ENCODE measurements at places on chromosomes 7 and 10.

DNA sequence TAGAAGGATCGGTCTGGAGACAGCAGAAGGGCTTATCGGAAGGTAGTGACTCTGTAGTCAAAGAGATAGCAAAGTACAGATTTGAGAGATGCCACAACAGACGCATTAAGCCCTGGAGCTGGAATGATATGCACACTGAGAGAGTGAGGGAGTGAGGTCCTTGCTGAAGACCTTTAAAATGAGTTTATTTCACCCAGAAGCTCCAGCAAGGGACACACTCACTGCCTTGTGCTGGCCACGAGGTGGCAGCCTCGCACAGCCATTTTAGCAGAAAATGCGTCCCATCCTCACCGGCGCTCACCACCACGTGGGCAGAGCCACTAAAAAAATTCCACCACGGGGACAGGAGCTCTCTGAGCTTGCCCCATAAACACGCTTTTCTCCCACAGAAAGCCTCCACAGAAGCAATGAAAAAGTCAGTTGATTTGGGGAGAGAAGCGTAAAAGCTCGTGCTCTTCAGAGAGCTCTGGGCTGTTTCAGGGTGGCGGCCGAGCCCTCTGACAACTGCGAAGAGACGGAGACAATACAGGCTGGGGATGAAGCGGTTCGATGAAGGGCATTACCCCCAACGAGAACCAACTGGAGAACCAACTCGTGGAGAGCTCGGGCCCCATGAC is 163.0 kb upstream of the KLF14 start:
- peak overlapping the region; percentile 95 for H3K27ac ChIP-seq
- peaks cover 29% of the 10 kb centered on the region for H3K4me1 ChIP-seq
- H3K4me3 ChIP-seq: no peak overlapping the region
- DNase-seq: peak; percentile 85

GRCh38 chr10:133379152-133379800 is at the start of gene PAOX:
Gene PAOX (plus strand): TSS chr10:133379262. CDS start chr10:133379317, 55 bp downstream.
- peak within 1 kb of the TSS; percentile 88 for H3K27ac ChIP-seq
- no peaks in the 10 kb centered on the region for H3K27me3 ChIP-seq
- peak; percentile 72 for DNase-seq
- no peaks in the 10 kb centered on the region for H3K36me3 ChIP-seq

DNA sequence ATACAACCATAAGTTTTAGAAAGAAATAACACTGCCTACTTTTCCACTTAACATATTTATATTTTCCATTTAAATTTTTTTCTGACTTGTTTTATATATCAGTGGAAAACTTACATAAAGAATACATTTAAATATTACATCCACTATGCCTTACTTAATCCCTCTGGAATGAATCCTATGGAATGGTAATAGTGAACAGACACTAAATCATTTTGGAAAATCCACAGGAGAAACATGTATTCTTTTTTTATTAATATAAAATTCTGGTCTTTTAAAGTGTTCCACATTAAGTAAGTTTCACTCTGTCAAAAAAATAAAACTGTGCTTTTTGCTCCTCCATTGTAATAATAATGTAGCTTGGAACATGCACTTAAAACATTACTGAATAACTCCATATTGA is 236.8 kb upstream of the LRRN3 start:
- H3K27me3 ChIP-seq: no peaks in the 10 kb centered on the region
- no peak overlapping the region for H3K4me3 ChIP-seq
- no peaks in the 10 kb centered on the region for H3K4me1 ChIP-seq
- no peak for DNase-seq
- H3K36me3 ChIP-seq: no peaks in the 10 kb centered on the region
- no peak overlapping the region for H3K27ac ChIP-seq

GRCh38 chr7:2156756-2157472 is 75.8 kb downstream of the MAD1L1 start:
- H3K36me3 ChIP-seq: no peaks in the 10 kb centered on the region
- no peaks in the 10 kb centered on the region for H3K4me1 ChIP-seq
- H3K27ac ChIP-seq: no peak overlapping the region
- DNase-seq: no peak
- no peak overlapping the region for H3K4me3 ChIP-seq
- no peaks in the 10 kb centered on the region for H3K27me3 ChIP-seq

GRCh38 chr10:12617191-12618175 is 268.1 kb downstream of the CAMK1D start:
- H3K4me1 ChIP-seq: no peaks in the 10 kb centered on the region
- no peaks in the 10 kb centered on the region for H3K27me3 ChIP-seq
- no peaks in the 10 kb centered on the region for H3K36me3 ChIP-seq
- no peak overlapping the region for H3K27ac ChIP-seq

GRCh38 chr7:43211286-43211685 is 98.8 kb downstream of the HECW1 start:
- no peaks in the 10 kb centered on the region for H3K27me3 ChIP-seq
- no peaks in the 10 kb centered on the region for H3K36me3 ChIP-seq
- H3K27ac ChIP-seq: no peak overlapping the region
- H3K4me3 ChIP-seq: no peak overlapping the region
- no peak for DNase-seq

DNA sequence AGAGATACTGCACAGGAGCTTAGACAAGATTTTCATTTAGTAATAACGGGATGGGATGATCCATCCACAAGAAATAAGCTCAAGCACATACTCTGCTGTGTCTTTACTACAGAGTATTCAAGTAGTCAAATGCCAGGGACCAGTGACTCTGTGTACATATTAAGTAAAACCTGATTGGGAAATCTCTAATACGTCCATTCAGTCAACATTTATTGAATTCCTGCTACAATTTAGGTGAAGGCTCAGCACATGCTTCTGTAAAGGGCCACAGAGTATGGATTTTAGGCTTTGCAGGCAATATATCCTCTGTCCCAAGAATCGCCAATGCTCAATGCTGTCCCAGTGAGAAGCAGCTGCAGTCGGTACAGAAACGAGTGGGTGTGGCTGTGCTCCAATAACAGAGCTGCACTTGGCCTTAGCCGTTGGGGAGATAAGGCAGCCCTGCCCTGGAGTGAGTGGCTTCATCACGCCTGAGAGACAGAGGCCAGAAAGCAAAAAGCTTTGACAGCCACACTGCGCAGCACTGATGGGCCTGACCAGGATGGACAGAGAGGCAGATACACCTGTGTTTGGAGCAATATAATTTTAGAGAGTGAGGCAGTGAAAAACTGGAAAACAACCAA is 186.8 kb downstream of the PARD3 start:
- peak; percentile 84 for DNase-seq
- peaks cover 6% of the 10 kb centered on the region for H3K4me1 ChIP-seq
- no peak overlapping the region for H3K4me3 ChIP-seq
- no peak overlapping the region for H3K27ac ChIP-seq
- H3K36me3 ChIP-seq: no peaks in the 10 kb centered on the region

DNA sequence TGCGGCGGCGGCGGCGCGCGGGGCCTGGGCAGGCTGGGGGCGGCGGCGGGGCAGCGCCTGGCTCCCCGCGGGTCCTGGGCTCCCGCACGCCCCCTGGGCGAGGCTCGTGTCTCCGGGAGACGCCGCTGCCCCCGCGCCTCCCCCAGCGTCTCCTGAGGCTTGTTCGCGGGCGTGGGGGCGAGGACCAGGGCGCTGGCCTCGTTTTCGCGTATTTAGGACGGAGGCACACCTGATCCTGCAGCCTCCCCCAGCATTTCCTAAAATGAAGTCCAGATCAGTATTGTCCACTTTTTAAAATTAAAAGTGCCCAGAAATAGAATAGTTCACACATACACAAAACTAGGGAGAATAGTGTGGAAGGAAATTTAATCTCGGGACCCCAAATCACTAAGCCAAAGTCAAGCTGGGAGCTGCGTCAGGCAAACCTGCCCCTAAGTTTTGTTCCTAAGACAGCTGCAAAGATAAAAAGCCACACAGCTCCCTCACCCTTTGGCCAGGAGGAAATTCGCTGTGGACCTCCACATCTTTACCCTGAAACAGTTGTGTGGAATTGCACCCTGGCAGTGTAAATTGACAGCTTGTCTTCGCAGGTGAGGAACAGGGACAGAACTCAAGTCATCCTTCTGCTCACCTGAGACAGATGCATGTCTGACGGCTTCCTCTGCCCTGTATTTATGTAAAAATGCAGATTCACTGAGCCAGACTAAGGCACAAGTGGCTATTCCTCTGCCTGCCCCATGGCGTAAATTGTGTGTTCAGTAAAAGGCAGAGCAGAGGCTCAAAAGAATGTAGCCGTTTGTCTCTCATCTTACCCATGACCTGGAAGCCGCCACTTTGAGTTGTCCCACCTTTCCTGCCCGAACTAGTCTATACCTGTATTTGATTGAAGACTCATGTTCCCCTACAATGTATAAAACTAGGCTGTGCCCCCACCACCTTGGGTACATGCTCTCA is 740 bp downstream of the GALNT11 start:
- no peak for DNase-seq
- peak overlapping the region; percentile 78 for H3K27ac ChIP-seq
- peak overlapping the region; percentile 56 for H3K4me3 ChIP-seq
- no peaks in the 10 kb centered on the region for H3K36me3 ChIP-seq
- no peaks in the 10 kb centered on the region for H3K27me3 ChIP-seq
- peaks cover 7% of the 10 kb centered on the region for H3K4me1 ChIP-seq

DNA sequence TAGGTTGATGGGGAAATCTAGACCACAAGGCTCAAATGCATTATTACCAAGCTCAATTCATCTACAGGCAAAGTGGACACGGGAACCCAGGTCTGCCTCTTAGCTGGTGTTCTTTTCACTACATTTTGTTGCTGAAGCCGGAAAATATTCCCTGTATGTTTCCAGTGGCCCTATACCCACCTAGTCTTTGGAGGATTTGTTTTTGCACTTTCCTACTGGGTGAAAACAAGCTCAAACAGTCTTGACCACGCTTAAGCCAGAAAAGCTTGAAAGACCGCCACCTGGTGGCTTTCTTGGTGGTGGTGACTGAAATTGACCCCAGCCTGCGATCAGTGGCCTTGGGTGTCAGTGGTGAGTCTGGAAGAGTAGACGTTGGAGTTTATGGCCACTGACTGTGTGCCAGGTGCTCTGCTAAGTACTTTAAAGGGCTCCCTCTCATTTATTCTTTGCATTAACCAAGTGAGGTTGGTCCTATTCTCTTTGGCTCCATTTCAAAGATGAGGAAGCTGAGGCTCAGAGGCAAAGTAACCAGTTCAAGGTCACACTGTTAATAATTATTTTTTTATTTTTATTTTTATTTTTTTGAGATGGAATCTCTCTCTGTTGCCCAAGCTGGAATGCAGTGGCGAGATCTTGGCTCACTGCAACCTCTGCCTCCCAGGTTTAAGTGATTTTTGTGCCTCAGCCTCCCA is 11.1 kb upstream of the CRTAC1 start:
- H3K27ac ChIP-seq: no peak overlapping the region
- no peaks in the 10 kb centered on the region for H3K4me1 ChIP-seq
- H3K4me3 ChIP-seq: no peak overlapping the region
- H3K36me3 ChIP-seq: no peaks in the 10 kb centered on the region

- H3K27me3 ChIP-seq: no peaks in the 10 kb centered on the region
- H3K4me3 ChIP-seq: no peak overlapping the region
- H3K4me1 ChIP-seq: no peaks in the 10 kb centered on the region
- no peak overlapping the region for H3K27ac ChIP-seq
- H3K36me3 ChIP-seq: no peaks in the 10 kb centered on the region
Observed at GRCh38 chr10:36168777-36169176, 526.7 kb upstream of the FZD8 start.

GRCh38 chr10:90352288-90352687 is 505.6 kb downstream of the HTR7 start:
- H3K36me3 ChIP-seq: no peaks in the 10 kb centered on the region
- no peak for DNase-seq
- no peaks in the 10 kb centered on the region for H3K27me3 ChIP-seq
- no peaks in the 10 kb centered on the region for H3K4me1 ChIP-seq
- H3K27ac ChIP-seq: no peak overlapping the region

DNA sequence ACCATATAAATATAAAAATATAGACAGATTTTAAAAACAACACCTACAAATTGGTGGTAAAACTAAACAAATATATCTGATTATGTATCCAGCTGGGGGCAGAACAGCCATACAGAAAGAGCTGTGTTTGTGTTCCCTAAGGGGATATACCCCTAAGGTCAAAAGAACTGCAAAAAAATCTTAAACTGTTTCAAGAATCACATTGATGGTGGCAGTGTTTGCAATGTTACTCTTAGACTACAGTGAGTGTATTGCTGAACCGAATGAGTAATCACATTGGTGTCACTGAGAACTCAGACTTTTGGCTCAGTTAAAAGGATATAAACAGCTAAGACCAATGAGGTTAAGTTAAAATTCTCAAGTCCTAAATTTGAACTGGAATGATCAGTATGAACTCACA is 27.1 kb upstream of the PTPRN2 start:
- H3K27me3 ChIP-seq: no peaks in the 10 kb centered on the region
- no peaks in the 10 kb centered on the region for H3K36me3 ChIP-seq
- no peaks in the 10 kb centered on the region for H3K4me1 ChIP-seq
- no peak for DNase-seq
- H3K27ac ChIP-seq: no peak overlapping the region
